ENCODE measurements at places on chromosomes 5 and 9.
A peak's percentile ranks its signal among the peaks of the same experiment; 100 is the strongest.

- DNase-seq: no peak
Observed at GRCh38 chr9:127794001-127794791, 8.4 kb downstream of the CDK9 start.

GRCh38 chr5:18102733-18103132 is 468.5 kb downstream of the TAF11L14 start:
- DNase-seq: no peak

GRCh38 chr9:116361547-116361946 is 208.0 kb downstream of the PAPPA start:
- DNase-seq: no peak

- DNase-seq: no peak
Observed at GRCh38 chr9:32161720-32162119, 222.7 kb upstream of the ACO1 start.

DNA sequence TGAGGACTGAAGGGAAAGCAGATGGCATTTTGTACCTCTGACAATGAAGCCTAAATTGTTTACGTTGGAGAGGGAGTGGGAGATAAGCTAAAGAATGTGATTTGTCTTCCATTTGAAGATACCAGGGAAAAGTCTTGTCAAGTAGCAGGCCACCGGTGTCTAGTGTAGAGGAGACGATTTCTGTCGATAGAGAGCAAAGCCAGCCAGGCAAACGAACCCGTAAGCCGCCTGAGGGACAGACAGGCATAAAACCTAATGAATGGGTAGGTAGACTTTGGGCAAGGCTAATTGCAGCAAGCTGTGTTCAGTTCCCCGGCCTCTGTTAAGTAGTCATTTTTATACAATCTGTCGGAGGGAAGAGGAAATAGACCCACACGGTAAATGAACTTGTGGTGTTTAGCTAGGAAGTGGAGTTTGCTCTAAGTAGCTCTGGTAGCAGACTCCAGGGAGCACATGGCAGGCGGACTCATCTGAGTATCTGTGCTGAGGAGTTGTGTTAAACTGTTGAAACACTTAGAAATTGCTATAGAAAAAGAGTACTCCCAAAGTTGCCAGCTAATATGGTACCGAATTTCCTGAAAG is 28.8 kb downstream of the SMARCA2 start:
- DNase-seq: no peak

DNA sequence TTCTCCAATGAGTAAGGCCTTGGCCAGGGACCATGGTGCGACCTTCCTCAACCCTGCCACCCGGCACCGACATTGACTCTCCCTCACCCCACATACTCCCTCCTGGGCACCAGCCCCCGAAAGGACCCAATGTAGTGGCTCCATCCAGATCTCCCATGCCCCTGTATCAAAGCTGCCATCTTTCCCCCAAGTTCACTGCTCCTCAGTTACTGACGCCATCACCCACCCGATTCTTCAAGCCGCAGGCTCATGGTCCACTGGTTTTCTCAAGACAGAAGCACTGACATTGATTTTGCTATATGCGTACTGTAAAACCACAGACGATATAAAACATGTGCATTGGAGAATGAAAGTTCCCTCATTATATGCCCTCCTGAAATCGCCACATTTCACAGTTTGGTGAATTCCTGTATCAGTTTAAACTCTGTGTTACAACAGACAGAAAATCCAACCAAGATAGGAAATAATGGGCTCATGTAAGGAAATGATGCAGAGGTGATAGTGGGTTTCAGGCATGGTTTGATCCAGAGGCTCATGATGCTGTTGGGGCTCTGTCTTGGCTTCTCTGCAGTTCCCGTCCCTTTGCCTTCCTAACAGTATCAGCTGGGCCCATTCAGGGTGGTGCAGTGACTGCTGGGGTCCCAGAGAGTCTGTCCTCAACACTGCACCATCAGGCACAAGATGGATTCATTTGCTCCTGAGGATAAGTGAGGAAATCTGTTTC is 207.3 kb upstream of the IER5L start:
- no peak for DNase-seq

DNA sequence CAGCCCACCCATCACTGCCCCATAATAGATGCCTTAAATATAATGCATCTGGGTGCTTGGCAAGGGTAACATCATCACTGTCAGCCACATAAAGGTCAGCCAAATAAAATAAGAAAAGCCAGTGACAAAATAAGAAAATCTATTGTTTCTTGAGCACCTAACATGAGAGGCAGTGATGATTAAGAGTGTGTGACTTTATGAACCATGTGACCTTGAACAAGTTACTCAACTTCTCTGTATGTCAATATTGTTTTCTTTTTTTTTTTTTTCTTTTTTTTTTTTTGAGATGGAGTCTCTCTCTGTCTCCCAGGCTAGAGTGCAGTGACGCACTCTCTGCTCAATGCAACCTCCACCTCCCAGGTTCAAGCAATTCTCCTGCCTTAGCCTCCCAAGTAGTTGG is 98.7 kb downstream of the CDK5RAP2 start:
- DNase-seq: no peak

DNA sequence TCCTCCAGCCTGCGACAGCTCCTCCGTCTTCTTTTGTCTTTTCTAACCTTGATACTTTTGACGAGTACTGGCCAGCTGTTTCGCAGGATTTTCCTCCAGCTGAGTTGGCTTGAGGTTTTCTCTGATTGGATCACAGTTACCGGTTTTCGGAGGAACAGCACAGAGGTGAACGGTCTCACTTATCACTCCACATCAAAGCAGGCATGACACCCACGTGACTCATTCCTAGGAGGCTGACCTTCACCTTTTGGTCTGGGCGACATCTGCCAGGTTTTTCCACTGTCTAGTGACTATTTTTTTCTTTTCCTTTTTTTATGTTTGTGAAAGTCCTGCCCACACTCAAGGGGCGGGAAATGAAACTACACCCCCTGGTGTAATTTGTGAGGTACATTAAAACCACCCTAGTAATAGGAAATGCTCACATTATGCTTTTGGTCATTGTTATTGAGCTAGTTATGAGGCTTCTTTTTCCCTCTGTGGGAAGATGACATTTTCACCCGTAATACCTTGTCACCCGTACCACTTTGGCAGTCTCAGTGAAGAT is 319.2 kb downstream of the GADD45G start:
- DNase-seq: no peak

GRCh38 chr9:118652258-118652657 is 717.0 kb downstream of the BRINP1 start:
- DNase-seq: no peak

DNA sequence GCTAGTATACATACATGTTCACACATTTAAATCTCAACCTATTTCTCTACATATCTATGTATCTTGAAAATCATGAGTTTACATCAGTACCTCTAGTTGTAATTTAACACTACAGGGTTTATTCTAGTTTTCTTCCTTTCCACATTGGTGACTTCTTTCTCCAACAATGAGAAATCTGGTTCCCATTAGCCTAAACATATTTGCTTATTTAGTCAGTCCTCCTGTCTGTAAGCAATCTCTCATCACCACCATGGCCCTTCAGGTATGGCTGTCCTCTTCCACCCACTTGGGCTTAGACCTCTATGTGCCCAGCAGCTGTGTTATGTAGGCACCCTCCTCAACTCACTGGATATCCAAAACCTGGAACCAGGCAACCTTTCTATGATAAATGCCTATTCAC is 8.0 kb upstream of the SPATA31D1 start:
- DNase-seq: no peak

GRCh38 chr9:137067860-137068538 is 2.4 kb downstream of the SAPCD2 start:
- DNase-seq: no peak

GRCh38 chr9:95771556-95772246 is 103.8 kb upstream of the ERCC6L2 start:
- DNase-seq: no peak

- no peak for DNase-seq
Observed at GRCh38 chr9:6735422-6735821, 22.4 kb upstream of the KDM4C start.

- no peak for DNase-seq
Observed at GRCh38 chr5:62306323-62306895, 403 bp downstream of the KIF2A start.

GRCh38 chr5:100516285-100516684 is 18.9 kb upstream of the FAM174A start:
- no peak for DNase-seq

GRCh38 chr5:139955053-139955605 is 88.0 kb downstream of the NRG2 start:
- no peak for DNase-seq

DNA sequence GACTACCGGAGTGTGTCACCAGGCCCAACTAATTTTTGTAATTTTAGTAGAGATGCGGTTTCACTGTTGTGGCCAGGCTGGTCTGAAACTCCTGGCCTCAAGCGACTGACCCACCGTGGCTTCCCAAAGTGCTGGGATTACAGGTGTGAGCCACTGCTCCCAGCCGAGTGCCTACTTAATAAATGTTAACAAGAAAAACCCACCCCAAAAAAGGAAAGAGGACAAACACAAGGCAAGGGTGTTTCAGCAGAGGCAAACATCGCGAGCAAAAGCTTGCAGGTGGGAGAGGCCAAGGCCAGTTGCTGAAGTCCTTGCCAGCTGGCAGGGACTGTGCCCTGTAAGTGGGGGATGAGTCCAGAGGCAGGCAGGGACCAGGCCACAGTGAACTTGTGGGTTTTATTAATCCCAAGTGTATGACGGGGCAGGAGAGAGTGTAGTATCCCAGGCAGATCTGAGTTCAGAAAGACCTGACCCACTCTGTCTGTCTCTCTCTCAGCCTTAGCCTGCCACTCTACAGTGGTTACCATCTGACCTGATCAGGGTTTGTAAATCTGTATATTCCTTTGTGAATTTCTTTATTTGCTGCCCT is 6.4 kb upstream of the FPGS start:
- no peak for DNase-seq

DNA sequence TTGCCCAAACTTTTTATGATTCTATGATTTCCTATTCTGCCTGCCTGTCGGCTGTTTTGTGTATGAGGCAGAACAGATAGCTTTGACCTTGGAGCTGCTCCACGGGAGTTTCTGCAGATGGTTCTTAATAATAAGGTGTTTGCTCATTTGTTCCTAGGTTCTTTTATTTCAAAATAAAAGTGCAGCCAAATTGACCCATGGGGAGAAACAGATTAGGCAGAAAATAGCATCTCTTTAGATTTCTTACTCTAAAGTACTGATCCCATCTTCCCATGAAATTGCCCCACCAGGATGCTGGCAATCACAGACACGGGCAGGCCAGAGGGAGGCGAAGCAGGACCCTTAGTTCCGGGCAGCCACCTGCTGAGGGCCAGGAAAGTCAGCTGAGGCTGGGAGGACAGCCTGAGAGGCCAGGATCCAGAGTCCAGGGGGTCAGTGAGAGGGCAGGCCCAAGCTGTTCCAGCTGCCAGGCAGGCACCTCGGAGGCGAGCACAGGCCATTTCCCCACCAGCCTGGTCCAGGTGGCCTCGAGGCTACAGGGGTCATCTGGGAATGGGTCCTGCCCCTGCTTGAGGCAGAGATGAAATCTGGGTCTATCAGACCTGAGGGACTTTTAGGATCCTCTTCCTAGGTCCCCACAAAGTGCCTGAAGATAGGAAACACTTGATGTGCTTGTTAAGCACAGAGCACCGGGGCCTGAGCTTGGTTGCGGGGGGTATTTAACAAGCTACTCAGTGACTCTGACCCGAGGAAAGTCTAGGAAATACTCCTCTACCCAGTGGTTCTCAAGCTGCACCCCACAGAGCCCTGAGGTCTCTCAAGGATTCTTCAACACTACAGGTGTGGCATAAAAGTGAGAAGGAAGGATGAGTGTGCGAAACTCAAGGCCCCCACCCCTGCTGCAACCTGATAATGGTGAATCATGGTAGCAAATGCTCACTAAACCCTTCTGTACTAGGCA is 145.4 kb downstream of the CMYA5 start:
- DNase-seq: no peak

DNA sequence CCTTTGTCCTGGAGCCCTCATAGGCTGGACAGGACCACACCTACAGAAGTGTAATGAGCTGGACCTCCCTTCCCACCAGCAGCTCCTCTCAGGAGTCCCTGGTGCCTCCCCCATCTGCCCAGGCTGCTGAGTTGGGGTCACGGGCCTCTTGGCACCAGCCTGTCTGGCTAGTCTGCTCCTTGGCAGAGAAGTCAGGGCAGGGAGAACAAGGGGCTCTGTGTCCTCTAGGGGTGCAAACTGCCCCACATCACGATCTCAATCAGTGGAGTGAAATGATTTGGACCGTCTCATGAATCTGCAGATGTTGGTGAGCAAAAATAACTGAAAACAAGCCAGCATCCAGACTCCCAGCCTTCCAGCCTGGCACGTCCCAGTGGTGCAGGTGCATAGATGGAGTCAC is 14.9 kb upstream of the GFPT2 start:
- no peak for DNase-seq

GRCh38 chr9:135884328-135885035 is 22.9 kb downstream of the CAMSAP1 start:
- DNase-seq: no peak

- no peak for DNase-seq
Observed at GRCh38 chr9:91802391-91802790, 147.6 kb downstream of the ROR2 start.

GRCh38 chr9:87599901-87600610 is 102.4 kb downstream of the DAPK1 start:
- peak; percentile 49 for DNase-seq

GRCh38 chr5:142645456-142645855 is 40.4 kb downstream of the FGF1 start:
- DNase-seq: no peak

GRCh38 chr5:68875351-68875750 is 218.5 kb upstream of the SLC30A5 start:
- DNase-seq: no peak

DNA sequence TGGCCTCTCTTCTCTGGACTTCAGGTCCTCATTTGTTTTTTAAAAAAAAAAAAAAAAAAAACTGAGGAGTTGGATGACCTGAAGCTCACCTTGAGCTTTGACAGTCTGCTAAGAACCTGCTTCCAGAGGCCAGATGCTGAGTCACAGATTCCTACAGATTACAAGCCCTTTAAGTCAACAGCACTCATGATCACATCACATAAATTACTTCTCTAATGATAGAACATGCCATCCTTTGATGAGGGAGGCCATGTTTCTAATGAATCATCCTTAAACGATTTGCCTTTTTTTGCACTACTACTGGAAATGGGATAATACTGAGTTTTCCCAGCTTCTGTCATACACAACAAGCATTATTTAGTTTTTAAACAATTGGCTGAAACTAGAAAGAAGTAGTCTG is 34.2 kb upstream of the MYOT start:
- peak; percentile 34 for DNase-seq

GRCh38 chr9:89154651-89155336 is 23.8 kb downstream of the SHC3 start:
- peak; percentile 78 for DNase-seq

- no peak for DNase-seq
Observed at GRCh38 chr5:157449011-157449723, 10.8 kb upstream of the NIPAL4 start.

GRCh38 chr5:66671305-66671704 is 75.1 kb downstream of the MAST4 start:
- DNase-seq: no peak
